Stimulated activated effector memory CD8-positive, alpha-beta T cell treated with anti-CD3 and anti-CD28 coated beads, Interleukin-12 subunit alpha, Interleukin-12 subunit beta, amount 100 ng/mL, for 72 hours (primary cell): ENCODE measurements at places on chromosomes 5 and 9.

DNA sequence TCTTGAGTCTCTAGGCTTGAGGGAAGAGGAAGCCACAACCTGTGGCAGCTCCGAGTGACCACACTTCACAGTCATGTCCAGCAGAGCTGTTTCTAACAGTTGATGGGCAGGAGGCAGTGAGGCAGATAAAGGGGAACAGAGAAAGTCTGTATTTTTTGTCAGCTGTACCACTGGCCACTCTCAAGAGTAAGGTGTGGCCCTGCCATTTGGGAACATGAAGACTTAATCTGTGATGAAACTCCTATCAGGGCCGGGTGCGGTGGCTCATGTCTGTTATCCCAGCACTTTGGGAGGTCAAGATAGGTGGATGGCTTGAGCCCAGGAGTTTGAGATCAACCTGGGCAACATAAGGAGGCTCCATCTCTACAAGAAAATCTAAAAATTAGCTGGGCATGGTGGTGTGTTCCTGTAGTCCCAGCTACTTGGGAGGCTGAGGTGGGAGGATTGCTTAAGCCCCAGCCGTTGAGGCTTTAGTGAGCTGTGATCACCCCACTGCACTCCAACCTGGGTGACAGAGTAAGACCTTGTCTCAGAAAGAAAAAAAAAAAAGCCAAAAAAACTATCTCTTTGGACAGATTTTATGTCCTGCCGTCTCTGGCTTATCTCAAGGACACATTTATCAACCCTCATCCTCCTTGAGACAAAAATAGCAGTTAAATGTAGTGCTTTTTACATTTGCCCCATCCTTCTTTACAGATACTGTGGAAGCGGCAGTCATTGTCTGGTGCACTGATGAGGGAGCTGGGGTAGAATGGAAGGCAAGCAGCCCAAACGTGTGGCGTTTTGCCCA lies 11.9 kb upstream of the COL15A1 start:
- DNase-seq = no peak

GRCh38 chr9:72037571-72037970 lies 22.8 kb downstream of the C9orf57 start:
- DNase-seq = no peak

- no peak for DNase-seq
Measured at GRCh38 chr5:38709678-38710306, 136.0 kb upstream of the OSMR start.

- no peak for DNase-seq
Measured at GRCh38 chr5:73633060-73633459, 7.1 kb downstream of the ARHGEF28 start.

GRCh38 chr5:1641041-1641440 lies 117.3 kb upstream of the LPCAT1 start:
- no peak for DNase-seq

DNA sequence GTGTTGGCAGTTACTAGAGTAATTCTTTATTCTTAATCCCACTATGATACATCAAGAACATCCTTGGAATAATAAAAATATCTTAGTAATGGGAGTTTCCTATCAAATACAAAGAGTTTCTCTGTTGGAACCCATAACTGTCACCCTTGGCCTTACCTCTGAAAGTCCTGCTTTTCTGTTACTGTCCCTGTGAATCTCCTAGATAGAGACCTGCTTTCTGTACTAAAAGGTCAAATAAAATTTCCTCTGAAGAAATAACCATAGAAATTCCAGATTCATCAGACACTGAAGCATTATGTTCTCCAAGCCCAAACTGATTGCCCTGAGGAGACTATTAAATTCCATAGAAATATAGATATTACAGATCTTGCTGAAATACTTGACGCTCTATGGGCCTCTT lies 63.0 kb downstream of the KCNV2 start:
- DNase-seq = no peak

GRCh38 chr9:105238302-105238701 lies 6.1 kb upstream of the SLC44A1 start:
- DNase-seq = no peak

GRCh38 chr5:123855609-123856008 lies 343.6 kb downstream of the CSNK1G3 start:
- DNase-seq = no peak

DNA sequence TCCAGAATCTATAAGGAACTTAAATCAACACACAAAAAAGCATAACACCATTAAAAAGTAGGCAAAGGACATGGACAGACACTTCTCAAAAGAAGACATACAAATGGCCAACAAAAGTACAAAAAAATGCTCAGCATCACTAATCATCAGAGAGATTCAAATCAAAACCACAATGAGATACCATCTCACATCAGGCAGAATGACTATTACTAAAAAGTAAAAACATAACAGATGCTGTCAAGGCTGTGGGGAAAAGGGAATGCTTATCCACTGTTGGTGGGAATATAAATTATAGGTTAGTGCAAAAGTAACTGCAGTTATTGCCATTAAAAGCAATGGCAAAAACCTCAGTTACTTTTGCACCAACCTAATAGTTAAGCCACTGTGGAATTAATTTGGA lies 32.2 kb upstream of the SPATA31D4 start:
- DNase-seq = no peak

- DNase-seq = no peak
Measured at GRCh38 chr5:91206734-91207133, 176.4 kb downstream of the ARRDC3 start.

DNA sequence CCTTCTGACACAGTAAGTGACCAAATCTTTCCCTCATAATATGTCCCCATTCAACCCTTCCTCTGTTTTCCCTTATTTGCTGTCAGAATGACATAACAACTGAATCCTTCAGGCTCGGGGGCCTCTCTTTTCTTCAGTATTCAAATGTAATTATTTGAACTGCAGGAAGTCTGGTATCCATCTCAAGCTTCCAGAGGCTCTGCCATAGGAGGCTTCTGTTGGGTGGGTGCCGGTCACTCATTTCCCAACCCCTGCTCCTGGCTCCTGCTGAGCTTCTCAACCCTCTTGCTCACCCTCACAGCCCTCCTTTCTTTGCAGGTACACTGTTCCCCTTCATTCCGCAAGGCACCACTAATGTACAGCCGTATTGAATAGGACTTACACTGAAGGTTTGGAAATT lies 151.8 kb upstream of the MAP3K1 start:
- no peak for DNase-seq

DNA sequence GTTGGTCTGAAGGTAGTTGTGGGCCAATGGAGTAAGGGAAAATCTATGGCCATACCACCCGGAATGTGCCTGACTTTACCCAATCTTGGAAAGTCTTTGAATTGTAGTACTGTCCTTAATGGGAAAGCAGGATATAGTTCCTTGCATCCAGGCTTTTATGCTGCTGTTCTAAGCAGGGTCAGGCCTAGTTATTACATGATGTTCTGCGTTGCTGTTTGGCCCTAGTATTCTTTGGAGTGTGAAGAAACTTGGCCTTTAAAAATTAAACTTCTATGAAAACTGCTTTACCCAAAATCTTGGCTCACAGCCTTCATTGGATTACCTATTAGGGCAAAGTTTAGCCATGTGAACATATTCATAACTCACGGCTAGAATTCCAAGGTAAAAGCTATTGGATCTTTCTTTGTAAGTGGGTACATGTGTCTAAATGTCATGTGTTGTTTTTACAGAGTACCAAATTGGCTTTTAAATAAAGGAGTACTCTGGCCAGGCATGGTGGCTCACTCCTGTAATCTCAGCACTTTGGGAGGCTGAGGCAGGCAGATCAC lies 211.1 kb downstream of the DTWD2 start:
- no peak for DNase-seq

- no peak for DNase-seq
Measured at GRCh38 chr9:22100626-22101025, 91.5 kb upstream of the CDKN2B start.

- DNase-seq = no peak
Measured at GRCh38 chr9:38312406-38312805, 80.1 kb upstream of the ALDH1B1 start.

DNA sequence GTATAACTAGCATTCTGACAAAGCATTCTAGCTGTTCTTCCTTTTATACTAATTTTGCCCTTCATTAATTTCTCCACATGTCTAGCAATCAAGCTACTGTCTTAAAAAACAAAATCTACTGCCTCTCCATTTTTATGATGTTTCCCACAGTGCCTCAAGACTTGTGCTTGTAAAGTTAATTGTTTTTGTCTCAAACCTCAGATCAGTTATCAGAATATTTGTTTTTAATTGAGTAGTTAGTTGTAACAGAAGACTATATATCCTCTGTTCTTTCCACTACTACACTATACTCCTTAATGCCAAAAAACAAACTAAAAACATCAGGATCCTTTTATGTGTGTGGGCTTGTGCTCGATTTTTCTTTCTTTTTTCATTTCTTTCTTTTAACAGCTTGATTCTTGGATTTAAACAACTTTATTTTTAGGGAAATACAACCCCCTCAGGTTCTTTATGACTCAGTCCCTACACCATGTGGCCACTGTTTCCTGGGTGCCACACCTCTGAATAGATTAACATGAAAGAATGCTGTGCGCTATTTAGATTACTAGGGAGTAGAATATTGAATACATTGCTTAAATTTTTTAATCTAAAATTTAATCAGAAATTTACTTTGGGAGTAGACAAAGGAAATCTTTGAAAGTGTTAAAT lies 1.2 kb downstream of the ASPN start:
- no peak for DNase-seq

DNA sequence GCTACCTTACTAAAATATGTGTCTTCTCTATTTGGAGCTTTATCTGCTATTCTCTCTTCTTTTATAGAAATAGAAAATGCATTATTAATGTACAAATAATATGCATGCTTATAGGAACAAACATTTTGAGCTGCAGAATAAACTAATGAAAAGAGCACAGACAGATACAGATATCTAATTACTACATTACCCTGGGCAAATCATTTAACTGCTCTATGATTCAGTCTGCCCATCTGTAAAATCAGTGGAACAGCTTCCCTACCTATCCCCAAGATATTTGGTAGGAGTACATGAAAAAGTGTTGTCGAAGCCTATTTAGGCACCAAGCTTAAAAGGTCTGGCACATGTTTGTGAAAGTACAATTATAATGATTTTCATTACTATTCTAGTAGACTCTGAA lies 166.3 kb downstream of the EFNA5 start:
- DNase-seq = no peak

DNA sequence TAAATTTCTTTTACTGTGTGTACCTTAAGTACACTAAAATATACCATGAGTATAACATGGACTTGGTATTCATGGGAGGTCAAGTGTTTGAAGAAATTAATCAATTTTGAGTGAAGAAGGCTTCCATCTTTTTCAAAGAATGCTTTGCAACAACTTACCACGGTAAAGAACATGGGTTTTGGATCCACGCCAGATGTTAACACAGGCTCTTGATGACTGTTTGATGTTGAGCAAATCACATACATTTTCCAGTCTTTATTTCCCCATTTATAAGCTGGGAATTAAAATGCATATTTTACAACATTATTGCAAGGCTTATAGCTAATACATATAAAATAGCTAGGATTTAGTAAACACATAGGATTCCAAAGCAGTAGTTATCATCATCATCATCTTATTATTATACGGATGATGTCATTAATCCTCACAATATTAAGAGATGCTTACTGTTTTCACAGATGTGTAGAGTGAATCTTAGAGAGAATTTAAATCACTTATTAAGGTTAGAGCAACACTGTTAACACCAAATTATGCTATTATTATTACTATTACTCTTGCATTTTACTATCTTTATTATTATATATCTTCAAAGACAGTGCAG lies 362.0 kb downstream of the PRELID2 start:
- DNase-seq = no peak

DNA sequence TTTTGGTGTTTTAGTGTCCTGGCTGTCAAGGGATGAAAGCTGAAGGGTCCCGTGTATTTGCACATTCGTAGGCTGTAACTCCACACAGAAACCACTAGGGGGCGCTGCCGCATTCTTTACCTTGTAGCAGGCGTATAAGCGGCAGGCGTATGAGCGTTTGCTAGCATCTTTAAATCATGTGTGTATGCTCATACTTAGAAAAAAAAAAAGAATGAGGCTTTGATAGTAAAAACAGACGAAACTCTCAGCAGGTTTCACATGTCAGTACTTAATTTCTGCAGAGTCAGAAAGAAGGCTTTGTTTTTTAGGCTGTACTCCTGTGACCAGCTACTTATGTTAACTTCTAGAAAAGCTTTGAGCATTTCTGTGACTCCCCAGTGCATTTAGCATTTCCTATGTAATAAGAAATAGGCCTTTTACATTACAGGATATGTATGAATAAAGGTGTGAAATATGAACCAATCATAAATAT lies 218.8 kb upstream of the ADAMTSL1 start:
- DNase-seq = peak; percentile 70

DNA sequence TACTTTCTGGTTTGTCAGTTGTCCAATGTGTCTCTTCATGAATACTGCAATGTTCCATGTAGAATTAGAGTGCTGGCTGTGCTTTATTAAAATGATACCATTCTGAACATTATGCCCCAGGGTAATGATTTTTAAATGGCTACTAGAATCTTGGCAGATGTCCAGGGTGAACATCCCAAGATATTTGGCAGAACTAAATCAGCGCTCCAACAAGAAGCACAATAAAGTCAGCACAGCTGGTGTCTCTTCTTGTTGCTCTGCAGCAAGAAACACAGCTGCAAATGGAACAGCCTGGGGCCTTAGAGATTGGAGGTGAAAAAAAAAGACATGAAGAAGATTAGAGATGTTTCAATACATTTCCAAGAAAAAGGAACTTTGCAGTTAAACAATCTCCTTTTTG lies 248.3 kb downstream of the CDH18 start:
- DNase-seq = no peak

- DNase-seq = no peak
Measured at GRCh38 chr9:127945942-127946341, 8.3 kb upstream of the DPM2 start.

GRCh38 chr9:109721001-109721400 lies 59.0 kb upstream of the PALM2AKAP2 start:
- no peak for DNase-seq

DNA sequence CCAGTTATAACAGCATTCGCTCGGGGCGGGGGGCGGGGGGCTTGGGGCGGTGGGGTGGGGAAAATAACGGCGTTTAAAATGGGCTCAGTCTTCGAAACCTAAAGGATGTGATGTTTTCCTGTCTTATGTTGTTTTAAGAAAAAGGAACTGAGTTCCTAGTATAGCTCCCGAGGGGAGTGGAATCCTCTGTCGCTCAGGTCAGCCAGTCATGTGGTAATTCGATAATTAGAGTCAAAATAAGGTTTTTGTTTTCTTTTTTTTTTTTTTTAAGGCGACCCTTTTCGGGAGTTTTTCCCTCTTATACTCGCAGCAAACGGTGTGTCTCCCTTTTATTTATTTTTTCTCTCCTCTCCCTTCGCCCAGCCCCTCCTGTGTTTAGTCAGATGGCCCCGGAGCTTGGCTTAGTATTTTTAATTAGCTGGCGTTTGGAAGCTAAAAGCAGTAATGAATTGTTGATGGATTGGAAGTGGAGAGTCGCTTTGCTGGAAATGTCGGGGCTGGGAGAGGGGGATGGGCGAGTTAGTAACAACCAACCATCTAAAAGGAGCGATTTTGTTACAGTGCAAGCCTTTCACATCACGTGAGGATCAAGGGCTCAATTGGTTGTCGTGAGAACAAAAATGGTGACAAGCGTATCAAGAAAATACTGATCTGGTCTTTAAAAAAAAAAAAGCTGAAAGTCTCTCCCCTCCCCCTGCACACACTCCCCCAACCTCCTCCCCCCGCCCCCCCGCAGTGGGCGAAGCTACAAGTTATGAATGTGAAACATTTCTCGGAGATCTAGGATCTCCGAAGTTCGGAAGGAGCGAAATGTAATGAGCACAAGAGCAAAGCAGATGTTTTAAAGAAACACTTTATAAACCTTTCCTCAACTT lies 714 bp upstream of the ZNF608 start:
- DNase-seq = no peak
